Heart right ventricle (tissue), 16 donors: ENCODE measurements at places on chromosomes 2 and 18. TPM values are rescaled to one million over a fixed set of nuclear protein-coding genes. Genes with fewer than 3 reads are reported as not detected.

The METTL8 gene
- total RNA-seq = 12.4 TPM

The GPC1 gene
- 187 TPM for total RNA-seq

The SCLY gene
- total RNA-seq = 13.9 TPM

The GKN2 gene
- total RNA-seq = not detected

The GULP1 gene
- total RNA-seq = 4.6 TPM

The SLC5A7 gene
- total RNA-seq = 0.11 TPM

The LRRC30 gene
- total RNA-seq = not detected

The UGT1A3 gene
- total RNA-seq = not detected

The SPAG16 gene
- total RNA-seq = 18.5 TPM

The TGFBRAP1 gene
- total RNA-seq = 11.0 TPM

The CHRNG gene
- total RNA-seq = not detected

The KCNJ3 gene
- total RNA-seq = 0.78 TPM

The TRAF3IP1 gene
- total RNA-seq = 15.5 TPM

The ESPNL gene
- 0.10 TPM for total RNA-seq
